Activated CD8-positive, alpha-beta memory T cell treated with anti-CD3 and anti-CD28 coated beads, Interleukin-2, amount 10 ng/mL, durations not matched to agents 7 days and 5 days (primary cell): ENCODE measurements at places on chromosomes 13 and 19. TPM values are rescaled to one million over a fixed set of nuclear protein-coding genes. Genes with fewer than 3 reads are reported as not detected.

The LGALS4 gene
- total RNA-seq = 1.4 TPM

The CKM gene
- not detected for total RNA-seq

The DKKL1 gene
- not detected for total RNA-seq

The ZNF57 gene
- 4.5 TPM for total RNA-seq

The NOVA2 gene
- total RNA-seq = 0.18 TPM

The ZIK1 gene
- 11.5 TPM for total RNA-seq

- H3K4me1 ChIP-seq = peaks cover 7% of the 10 kb centered on the region
- no peak for DNase-seq
- no peak overlapping the region for H3K4me3 ChIP-seq
- H3K27me3 ChIP-seq = peaks cover 44% of the 10 kb centered on the region
- H3K27ac ChIP-seq = no peak overlapping the region
Measured at GRCh38 chr19:32223595-32224370, 121.6 kb upstream of the ZNF507 start.

- no peak overlapping the region for H3K27ac ChIP-seq
Measured at GRCh38 chr13:95201814-95202651, 99.2 kb downstream of the ABCC4 start.

- H3K27ac ChIP-seq = no peak overlapping the region
- DNase-seq = no peak
- H3K27me3 ChIP-seq = no peaks in the 10 kb centered on the region
- H3K36me3 ChIP-seq = peaks cover 66% of the 10 kb centered on the region
Measured at GRCh38 chr19:37221136-37221535, 3.1 kb downstream of the ZNF383 start.

- no peak overlapping the region for H3K4me3 ChIP-seq
- peaks cover 54% of the 10 kb centered on the region for H3K4me1 ChIP-seq
- no peaks in the 10 kb centered on the region for H3K27me3 ChIP-seq
- H3K36me3 ChIP-seq = peaks cover 65% of the 10 kb centered on the region
Measured at GRCh38 chr13:102606537-102607309, 9.9 kb downstream of the TPP2 start.

DNA sequence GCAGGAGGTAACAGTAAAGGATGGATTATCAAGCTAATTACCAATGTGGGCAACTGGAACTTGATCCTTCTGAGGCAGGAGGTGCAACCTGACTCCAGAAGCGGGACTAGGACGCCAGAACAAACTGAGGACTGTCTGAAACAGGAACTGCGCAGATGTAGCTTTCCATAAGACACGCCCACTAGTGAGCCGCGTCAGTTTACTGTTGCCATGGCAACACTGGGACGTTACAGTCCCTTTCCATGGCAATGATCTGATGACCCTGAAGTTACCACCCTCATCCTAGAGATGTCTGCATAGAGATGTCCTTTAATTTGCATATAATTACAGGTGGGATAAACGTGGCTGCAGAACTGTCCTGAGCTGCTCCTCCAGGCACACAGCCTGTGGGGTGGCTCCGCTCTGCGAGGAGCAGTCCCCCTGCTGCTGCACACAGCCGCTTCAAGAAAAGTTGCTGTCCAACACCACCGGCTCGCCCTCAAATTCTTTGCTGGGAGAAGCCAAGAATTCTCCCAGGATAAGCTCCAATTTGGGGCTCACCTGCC is 816.6 kb downstream of the UQCRFS1 start:
- no peak overlapping the region for H3K27ac ChIP-seq
- H3K36me3 ChIP-seq = no peaks in the 10 kb centered on the region
- no peak for DNase-seq
- H3K4me3 ChIP-seq = no peak overlapping the region
- no peaks in the 10 kb centered on the region for H3K27me3 ChIP-seq
- no peaks in the 10 kb centered on the region for H3K4me1 ChIP-seq

DNA sequence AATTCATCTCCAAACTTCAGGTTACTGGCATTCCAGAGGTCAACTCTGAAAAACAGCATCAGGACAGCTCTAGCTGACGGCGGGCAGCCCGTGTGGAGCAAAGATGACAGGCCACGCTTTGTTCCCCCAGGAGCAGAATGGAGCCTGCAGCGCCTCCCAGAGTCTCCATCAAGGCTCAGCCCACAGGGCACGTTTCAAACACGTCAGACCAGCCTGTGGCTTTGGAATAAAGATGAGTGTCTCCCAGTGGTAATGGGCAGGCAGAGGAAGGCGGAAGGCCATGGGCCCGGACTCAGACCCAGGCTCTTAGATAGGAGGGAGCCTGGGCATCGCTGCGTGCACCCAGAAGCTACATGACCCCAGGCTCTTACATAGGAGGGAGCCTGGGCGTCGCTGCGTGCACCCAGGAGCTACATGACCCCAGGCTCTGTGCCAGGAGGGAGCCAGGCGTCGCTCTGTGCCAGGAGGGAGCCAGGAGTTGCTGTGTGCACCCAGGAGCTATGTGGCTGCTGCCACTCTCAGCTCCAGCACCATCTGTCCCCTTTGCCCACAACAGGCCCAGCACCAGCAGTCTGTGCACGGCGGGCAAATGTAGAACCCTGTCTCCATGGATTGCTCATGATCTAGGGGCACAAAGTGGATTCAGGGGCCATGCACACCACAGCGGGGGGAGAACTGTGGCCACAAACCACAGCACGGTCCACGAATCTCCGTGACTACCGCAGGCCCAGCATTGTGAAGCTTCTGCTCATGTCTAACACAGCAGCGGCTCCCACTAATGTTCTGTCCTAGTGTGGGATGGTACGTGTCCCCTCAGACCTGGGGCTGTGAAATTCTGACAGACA is 47.8 kb upstream of the C13orf46 start:
- DNase-seq = no peak
- peaks cover 3% of the 10 kb centered on the region for H3K4me1 ChIP-seq
- H3K27me3 ChIP-seq = no peaks in the 10 kb centered on the region
- H3K36me3 ChIP-seq = peaks cover 2% of the 10 kb centered on the region
- no peak overlapping the region for H3K27ac ChIP-seq
- H3K4me3 ChIP-seq = no peak overlapping the region

DNA sequence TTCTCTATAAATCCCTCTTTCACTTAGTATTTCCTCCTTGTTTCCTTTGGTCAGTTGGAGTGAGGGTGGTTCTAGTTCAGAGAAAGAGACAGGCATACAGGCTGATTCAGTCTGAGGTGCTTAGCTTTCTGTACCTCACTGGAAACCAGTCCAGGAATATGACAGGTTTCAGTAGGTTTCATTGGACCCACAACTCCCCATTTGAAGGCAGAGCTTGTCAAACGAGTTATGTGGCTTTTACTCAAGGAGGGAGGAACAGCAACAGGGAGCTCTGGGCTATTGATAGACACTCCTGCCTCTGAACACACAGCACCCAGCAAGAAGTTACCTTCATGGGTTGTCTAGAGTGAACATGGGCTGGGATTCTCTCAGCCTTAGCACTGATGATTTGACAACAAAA is 14.5 kb downstream of the ACTN4 start:
- H3K4me3 ChIP-seq = no peak overlapping the region
- no peak for DNase-seq
- H3K4me1 ChIP-seq = peaks cover 82% of the 10 kb centered on the region
- H3K36me3 ChIP-seq = peaks cover 20% of the 10 kb centered on the region
- no peak overlapping the region for H3K27ac ChIP-seq

DNA sequence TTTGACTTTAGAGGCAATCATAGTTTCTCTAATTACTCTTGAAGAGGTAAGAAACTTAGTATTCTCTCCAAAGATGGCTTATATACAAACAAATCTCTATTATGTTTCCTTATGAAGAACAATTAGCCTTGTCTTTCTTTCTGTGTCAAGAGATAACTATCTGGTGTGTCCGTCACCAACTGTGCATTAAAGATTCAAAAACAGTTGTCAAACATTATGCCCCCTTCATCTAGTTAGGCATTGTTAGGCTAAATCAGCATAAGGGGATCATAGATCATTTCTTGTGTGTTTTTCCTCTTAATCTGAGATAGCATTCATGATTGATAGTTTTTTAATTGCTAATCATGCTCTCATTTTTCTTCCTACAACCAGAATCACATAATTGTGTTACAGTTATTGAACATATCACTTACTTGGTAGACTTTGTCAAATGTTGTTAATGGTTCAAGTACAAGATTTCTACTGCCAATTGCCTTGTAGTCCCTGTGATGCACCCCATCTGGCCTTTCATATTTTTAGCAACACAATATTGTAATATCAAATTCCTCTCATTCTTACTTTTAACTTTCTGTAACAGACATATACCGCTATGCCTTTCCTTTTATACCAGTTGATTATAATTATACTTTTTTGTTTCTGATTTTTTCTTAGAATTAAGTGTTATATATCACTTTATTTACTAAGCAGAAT is 612.7 kb downstream of the SLITRK6 start:
- H3K27me3 ChIP-seq = no peaks in the 10 kb centered on the region
- no peak overlapping the region for H3K4me3 ChIP-seq
- no peaks in the 10 kb centered on the region for H3K4me1 ChIP-seq
- no peak overlapping the region for H3K27ac ChIP-seq
- no peaks in the 10 kb centered on the region for H3K36me3 ChIP-seq
- DNase-seq = no peak

GRCh38 chr13:108919036-108919907 is 289.9 kb downstream of the MYO16 start:
- H3K27ac ChIP-seq = no peak overlapping the region
- H3K4me3 ChIP-seq = no peak overlapping the region
- H3K27me3 ChIP-seq = no peaks in the 10 kb centered on the region
- H3K36me3 ChIP-seq = no peaks in the 10 kb centered on the region

- no peak for DNase-seq
- H3K4me1 ChIP-seq = no peaks in the 10 kb centered on the region
Measured at GRCh38 chr13:75787249-75787928, 151.3 kb downstream of the LMO7 start.

DNA sequence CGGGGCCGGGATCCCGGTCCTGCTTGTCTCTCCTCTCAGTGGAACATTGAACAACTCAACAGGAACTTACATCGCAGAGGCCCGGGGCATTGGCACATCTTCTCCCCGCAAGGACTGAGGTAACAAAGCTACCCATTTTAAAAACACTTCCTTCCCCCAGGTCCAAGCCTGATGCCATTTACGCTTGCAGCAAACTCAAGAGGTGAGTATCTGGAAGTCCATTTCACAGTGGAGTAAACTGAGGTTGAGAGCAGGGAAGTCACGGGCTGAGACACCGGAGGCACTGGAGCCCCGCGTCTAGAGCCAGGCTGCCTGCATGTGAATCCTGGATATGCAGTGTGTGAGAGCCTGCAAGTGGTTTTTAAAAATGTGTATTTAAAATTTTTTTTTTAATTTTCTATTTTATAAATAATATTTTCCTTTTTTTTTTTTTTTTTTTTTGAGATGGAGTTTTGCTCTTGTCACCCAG is 492 bp upstream of the PGLYRP1 start:
- H3K27ac ChIP-seq = no peak overlapping the region
- no peaks in the 10 kb centered on the region for H3K36me3 ChIP-seq
- peaks cover 11% of the 10 kb centered on the region for H3K4me1 ChIP-seq
- no peak for DNase-seq
- H3K27me3 ChIP-seq = peaks cover 39% of the 10 kb centered on the region

GRCh38 chr19:51086153-51086850 is 3.6 kb upstream of the KLK14 start:
- no peak overlapping the region for H3K27ac ChIP-seq
- H3K4me1 ChIP-seq = no peaks in the 10 kb centered on the region
- no peak overlapping the region for H3K4me3 ChIP-seq
- peaks cover 7% of the 10 kb centered on the region for H3K27me3 ChIP-seq
- H3K36me3 ChIP-seq = no peaks in the 10 kb centered on the region
- no peak for DNase-seq

- no peaks in the 10 kb centered on the region for H3K36me3 ChIP-seq
- H3K4me1 ChIP-seq = no peaks in the 10 kb centered on the region
- DNase-seq = no peak
- no peak overlapping the region for H3K4me3 ChIP-seq
Measured at GRCh38 chr13:22744688-22745452, 435.9 kb upstream of the SGCG start.

DNA sequence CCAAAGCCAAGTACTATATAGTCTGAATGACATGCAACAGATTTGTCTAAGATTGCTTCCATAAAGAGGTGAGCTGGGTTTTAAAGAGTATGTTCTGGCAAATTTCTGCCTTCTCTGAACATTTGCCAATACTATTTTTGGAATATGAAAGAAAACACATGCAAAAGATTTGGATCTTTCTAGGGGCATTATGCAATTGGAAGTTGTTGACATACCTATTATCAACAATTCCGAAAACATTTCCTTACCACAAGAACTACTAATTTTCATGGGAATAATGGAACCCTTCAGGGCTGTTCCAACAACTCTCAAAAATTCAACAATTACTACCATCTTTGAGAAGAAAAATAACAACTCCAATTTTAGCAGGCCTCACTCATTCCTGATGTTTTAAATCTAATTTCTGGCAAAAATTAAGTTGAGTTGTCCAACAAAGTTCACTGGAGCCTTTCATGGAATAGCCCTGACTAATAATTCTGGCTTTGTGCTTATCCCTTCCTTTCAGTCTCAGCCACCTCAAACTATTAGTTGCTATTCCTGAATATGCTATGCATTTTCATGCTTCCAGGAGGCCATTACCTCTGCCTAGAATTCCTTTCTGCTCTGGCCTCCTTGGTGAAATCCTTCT is 250.0 kb downstream of the RGCC start:
- DNase-seq = no peak
- H3K27me3 ChIP-seq = no peaks in the 10 kb centered on the region
- no peak overlapping the region for H3K4me3 ChIP-seq
- H3K27ac ChIP-seq = no peak overlapping the region
- no peaks in the 10 kb centered on the region for H3K4me1 ChIP-seq

- H3K36me3 ChIP-seq = peaks cover 39% of the 10 kb centered on the region
- peak overlapping the region; percentile 78 for H3K27ac ChIP-seq
- DNase-seq = no peak
- H3K4me3 ChIP-seq = peak overlapping the region; percentile 80
- H3K27me3 ChIP-seq = no peaks in the 10 kb centered on the region
Measured at GRCh38 chr19:57599377-57599760, 316 bp upstream of the ZNF530 start.

DNA sequence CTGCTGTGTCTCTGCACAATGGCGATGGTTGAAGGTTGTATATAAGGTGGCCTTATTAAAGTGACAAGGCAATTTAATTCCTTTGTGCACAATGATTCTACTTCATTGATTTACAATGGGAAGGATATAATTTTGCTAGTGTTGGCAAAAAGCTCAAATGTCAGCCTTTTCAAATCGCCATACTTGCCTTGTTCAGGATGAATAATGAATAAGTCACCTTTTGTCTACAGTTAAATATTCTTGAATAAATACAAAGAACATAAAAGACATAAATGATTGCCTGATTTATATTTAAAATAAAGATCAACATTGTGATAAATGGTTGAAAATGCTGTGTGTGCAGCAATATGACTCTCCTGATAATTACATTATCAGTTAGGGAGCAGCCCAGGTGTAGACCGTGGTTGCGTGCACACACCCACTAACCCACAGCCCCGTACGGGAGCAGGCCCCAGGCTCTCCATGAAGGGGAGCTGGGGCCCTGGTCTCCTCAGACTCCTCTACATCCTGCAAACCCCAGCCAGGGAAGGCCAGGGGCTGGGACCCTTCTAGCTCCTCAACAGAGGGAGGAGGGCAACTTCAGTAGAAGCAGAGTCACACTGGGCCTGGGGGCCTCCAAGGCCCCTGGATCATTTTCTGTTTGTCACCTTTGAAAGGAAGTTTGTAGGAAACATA is 64.9 kb downstream of the TEX29 start:
- peaks cover 7% of the 10 kb centered on the region for H3K27me3 ChIP-seq
- H3K36me3 ChIP-seq = no peaks in the 10 kb centered on the region
- peak; percentile 32 for DNase-seq
- H3K27ac ChIP-seq = no peak overlapping the region
